ENCODE measurements at places on chromosomes 5 and 9.

DNA sequence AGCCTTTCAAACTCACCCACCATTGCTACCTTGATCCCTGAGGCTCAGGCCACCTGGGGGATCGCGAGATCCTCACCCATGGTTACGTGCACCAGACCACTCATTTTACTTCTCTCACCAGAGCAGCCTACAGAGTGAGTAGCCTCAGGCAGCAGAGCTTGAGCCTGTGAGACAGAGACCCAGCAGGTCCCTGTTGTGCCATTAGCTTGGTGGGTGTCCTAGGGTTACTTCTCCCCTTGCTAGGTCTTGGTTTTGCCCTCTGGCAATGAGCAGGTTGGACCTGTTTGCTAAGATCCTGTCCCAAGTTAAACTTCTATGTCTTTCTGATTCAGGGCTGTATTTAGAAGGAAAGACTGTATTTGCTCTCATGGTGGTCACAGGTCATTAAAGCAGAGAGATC lies 21.8 kb downstream of the WHRN start:
- DNase-seq = no peak

DNA sequence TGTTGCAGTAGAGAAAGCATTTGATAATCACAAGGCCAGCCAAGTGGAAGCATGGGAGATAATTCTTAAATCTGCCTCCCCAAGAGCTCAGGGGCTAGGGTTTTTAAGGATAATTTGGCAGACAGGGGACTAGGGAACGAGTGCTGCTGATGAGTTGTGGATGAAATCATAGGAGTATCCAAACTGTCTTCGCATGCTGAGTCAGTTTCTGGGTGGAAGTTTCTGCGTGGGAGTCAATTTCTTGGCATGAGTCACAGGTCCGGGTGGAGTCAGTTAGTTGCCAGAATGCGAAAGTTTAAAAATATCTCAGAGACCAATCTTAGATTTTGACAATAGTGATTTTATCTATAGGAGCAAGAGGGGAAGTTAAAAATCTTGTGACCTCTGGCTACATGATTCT lies 112.6 kb downstream of the TMC1 start:
- no peak for DNase-seq

- DNase-seq = no peak
These were observed 593.7 kb downstream of the IRX1 start for GRCh38 chr5:4189317-4189716.

DNA sequence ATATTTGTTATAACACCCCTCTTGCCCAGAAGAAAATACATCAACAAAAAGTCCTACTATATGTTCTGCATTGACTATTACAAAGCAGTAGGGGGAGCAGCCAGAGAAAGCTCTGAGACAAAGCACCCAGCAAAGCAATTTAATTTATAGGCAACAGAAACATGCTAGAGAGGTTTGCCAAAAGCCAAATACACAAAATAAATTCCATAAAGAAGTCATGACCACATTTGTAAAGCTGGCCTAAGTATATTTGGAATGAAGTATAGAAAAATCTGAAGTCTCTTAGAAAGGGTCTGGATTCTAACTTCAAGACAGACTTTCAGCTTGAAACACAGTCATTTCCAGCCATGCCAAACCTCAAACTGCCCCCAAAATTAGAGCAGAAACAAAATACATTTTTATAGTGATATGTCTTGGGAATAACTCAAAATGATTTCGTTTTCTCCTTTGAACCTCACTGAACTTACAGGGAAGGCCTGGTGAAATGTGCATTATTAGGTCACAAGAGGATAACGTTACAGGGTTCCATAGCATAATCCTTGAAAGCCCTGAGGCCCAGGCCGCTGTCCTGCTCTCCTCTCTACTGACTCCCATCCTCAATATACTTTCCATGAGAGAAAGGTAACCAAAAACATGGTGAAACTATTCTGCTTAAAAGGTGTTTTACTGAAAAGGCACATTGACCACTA lies 451.8 kb downstream of the RAB3C start:
- DNase-seq = no peak
